ENCODE measurements at places on chromosomes 7 and 10.

- DNase-seq, result no peak
These were observed 64.5 kb upstream of the BTBD16 start for GRCh38 chr10:122206471-122207065.

DNA sequence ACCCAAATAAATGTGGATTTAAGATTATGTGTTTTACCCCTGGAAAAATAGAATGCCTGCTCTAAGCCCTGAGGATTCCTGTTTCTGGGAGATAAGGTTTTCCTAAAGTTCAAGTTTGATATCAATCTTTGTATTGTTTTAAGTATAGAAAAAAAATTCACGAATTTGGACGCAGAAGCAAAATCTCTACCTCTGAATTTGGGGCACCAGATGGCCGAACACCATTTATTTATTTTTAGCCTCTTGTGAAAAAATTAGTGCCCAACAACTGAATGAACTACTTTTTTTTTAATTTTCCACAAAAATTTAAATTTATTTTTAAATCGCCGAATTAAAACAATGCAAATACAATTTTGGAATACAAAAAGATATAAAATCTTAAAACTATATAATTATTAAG, 128.1 kb upstream of the SP4 start:
- no peak for DNase-seq

- no peak for DNase-seq
These were observed 2.9 kb downstream of the CYTH3 start for GRCh38 chr7:6269527-6269926.

DNA sequence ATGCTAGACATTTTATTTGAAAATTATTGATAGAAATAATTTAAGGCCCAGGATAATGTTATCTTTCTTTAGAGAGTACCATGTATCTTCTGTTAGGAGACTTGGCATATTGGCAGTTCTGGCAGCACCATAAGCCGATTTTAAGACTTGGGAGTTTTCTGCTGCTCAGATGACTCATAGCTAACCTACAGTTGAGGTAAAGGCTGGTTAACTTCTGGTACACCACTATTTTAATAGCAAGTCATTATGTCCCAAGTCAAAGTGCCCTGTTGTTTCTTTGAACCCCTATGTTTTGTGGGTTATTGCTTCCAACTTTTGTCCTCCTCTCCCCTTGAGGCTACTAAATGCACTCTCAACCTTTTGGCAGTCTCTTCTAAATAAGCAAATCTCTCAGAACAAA, 25.2 kb downstream of the ATRNL1 start:
- DNase-seq, result no peak

DNA sequence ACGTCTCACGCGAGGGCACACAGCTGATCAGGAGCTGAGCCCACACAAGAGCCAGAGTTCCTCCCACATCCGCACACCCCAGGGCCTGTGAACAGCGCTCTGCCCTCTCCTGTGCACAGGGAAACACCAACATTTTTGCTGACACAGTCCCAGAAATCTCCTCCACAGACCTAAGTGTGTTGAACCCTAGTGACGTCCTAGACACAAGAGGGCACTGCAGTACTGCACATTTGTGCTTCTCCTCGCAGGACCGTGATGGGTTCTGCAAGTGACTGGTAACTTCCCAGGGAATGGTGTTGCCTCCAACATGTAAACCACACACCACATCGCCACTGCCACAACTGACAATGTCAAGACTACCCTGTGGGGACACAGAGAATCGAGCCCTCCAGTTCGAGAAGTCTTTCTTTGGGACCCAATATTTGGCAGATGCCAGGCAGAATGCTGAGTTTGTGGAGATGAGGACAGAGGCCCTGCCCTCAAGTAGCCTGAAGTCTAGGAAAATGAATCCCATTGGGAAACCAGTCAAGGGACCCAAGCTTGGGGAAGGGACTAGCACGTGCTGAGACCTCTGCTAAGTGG, 170.3 kb downstream of the PAXIP1 start:
- no peak for DNase-seq

DNA sequence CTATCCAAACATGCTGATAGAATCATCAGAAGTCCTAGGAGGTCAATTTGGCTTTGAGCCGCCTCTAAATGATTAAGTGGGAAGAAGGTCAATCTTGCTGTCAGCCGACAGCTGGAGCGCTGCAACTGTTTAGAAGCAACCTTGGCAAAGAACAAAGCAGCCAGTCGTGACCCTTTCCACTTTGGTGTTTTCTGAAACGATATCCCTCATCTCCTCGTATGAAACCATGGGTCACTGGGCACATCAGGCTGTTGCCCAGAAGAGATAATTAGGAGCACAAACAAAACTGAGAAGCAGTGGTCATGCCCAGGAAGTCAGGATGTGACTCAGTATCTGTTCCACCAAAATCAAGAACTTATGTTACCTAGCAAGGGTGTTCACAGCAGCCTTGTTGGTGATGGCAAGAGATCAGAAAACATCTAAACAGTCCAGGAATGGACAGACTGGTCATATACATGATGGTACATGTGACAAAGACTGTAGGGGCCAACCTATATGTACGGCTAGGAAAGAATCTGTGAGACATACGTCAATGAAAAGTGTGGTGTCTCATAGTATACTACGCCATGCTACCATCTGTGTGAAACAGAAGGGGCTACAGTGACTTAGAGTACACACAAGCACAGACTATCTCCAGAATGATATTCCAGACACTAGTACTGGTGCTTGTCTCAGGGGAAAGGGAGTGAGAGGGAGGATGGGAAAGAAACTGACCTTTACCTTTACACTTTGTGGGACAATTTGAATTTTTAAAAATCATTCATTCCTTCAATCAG, 22.4 kb downstream of the STN1 start:
- no peak for DNase-seq

DNA sequence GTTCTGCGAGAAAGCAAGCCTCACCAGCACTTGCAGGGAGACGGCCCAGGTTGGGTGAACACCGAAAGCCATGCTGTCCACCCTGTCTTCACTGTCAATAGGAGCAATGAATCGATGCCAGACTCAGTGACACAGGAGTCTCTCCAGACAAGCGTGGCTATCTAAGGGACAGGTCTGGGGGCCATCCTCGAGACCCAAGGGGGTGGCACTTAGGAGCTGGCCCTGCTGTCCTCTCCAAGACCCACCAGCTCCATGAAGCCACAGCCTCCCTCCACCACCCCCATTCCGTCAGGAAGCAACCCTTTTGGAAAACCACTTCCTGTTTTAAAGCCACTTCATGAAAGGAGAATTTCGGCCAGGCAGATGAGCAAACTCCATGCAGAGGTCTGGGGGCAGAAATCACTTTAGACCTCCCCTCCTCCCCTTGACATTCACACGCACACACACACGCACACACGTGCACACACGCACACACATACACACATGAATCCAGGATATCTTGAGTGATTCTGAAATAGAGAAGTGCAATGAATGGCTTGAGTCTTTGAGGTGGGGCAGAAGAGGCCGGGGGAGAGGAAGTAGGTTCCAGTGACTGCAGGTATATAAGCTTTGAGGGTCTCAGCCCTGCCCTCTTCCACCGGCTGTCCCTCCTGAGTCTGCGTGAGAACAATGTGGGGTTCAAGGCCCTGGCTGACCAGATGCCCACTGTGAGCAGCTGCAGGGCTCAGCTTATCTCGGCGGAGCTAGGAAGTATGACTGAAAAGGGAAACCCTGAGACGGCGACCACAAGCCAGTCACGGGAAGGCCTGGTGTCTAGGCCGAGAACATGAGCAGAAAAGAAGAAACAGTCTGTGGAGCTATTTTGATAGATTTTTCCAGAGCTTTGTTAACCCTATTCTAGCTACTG, 25.0 kb downstream of the RGS10 start:
- peak; percentile 50 for DNase-seq

GRCh38 chr7:138569418-138569817, 109.4 kb downstream of the TRIM24 start:
- no peak for DNase-seq
